ENCODE measurements at places on chromosomes 4 and X.

- DNase-seq = peak; percentile 70
Observed at GRCh38 chrX:9503261-9503660, 38.4 kb downstream of the TBL1X start.

- peak; percentile 66 for DNase-seq
Observed at GRCh38 chr4:52911684-52912294, 49.7 kb downstream of the RASL11B start.

- DNase-seq = no peak
Observed at GRCh38 chr4:15163284-15163645, 161.0 kb downstream of the CPEB2 start.

GRCh38 chrX:132677233-132677716, 188.4 kb upstream of the MBNL3 start:
- DNase-seq = no peak

DNA sequence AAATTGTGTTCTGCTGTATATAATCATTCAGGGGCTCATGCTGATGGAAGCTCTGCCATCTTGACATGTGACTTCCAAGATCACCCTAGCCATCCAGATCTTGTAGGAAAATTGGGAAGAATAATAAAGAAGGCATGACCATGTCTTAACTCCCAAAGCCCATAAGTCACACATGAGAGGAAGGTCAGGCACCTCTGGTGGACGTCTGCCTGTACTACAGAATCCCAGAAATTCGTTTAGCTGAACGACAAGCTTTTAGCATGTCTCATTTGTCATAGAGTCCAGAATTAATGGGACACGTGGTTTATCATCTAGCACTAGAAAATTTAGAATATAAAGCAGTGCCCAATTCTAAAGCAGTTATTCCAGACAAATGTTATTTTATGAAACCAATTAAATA, 212.7 kb downstream of the CENPC start:
- no peak for DNase-seq

- DNase-seq = no peak
Observed at GRCh38 chr4:145043306-145043705, 54.7 kb downstream of the ANAPC10 start.

GRCh38 chr4:41169256-41169800, 45.0 kb downstream of the APBB2 start:
- no peak for DNase-seq

Measured in NCI-H524 (cell line).